ENCODE measurements at places on chromosomes 11 and 22.

- no peak for DNase-seq
Measured at GRCh38 chr11:16469968-16470367, 113.6 kb upstream of the SOX6 start.

GRCh38 chr11:28072321-28072720 is 35.6 kb downstream of the KIF18A start:
- no peak for DNase-seq

DNA sequence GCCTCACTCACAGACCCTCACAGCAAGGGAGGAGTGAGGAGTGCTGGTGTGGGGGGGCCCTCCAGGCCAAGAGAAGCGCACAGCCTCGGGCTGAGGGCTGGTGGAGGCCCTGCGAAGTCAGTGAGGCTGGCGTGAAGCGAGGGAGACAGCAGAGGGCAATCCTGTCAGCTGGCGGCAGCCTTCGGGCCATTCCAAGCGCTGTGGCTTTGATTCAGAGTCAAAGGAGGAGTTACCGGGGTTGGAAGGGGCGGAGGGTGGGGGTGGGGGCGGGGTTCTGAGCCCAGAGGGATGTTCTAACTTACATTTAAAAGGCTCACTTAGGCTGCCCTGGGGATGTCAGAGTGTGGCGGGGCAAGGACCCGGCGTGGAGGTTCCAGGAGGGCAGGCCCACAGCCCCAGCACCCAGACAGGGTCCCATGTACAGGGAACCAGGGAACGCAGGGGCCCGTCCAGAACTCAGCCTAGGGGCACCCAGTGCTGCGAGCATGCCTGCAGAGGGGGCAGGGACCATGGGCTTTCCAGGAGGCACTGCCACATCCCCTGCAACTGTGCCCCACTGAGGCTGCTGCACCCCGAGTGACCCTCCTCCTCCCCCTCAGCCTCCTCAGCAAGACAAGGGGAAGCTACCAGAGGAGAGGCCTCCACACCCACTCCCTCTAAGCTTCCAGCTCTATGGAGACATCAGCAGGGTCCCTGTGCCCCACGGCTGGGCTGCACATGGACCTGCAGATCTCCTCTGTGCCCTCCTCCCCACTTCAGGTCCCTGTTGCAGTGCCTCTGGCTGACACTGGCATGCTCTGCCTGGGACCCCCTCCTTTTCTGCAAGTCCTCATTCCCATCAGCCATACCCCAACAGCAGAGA is 39.7 kb upstream of the TTLL12 start:
- no peak for DNase-seq

DNA sequence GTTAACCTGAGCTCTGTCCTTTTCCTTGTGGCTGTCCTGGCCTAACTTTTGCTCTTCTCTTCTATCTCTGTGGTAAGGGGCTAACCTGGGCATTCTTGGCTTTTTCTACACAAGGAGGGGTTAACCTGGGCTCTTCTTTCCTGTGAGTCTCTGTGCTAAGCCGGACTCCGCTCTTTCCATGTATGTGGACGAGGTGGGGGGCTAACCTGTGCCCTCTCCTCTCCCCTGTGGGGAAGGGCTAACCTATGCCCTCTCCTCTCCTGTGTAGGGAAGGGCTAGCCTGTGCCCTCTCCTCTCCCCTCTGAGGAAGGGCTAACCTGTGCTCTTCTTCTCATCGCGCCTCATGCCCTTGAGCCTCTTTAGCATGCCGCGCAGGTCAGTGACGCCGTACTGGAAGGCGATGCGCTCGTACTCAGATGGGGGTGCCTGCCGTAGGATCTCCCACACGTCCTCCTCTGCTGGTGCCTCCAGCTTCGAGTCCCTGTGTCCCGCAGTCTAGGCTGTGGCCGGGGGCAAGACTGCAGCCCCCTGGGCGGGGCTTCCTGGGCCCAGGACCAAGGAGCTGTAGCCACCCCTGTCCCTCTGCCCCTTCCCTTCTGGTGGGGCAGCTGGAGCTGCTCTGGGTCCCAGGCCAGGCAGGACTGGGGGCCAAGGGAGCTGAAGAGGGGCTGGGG is 6.5 kb downstream of the MYBPC3 start:
- DNase-seq, result no peak

GRCh38 chr11:23236826-23237555 is 376.7 kb upstream of the CCDC179 start:
- no peak for DNase-seq
